ENCODE measurements at places on chromosomes 12 and 14. TPM values are rescaled to one million over a fixed set of nuclear protein-coding genes. Genes with fewer than 3 reads are reported as not detected.
A peak's percentile ranks its signal among the peaks of the same experiment; 100 is the strongest.

Gene CCDC38
- total RNA-seq, result not detected

Gene KCNH3
- 0.05 TPM for total RNA-seq

Gene REP15
- total RNA-seq, result 2.9 TPM

Gene PIWIL1
- not detected for total RNA-seq

Gene FAM90A1
- total RNA-seq, result 0.34 TPM

Gene GARIN6
- total RNA-seq, result not detected

Gene FITM1
- total RNA-seq, result not detected

Gene A2M
- total RNA-seq, result 0.37 TPM

Gene ADCY4
- total RNA-seq, result 0.25 TPM

Gene SPX
- not detected for total RNA-seq

Gene EXOC5
- 102 TPM for total RNA-seq

Gene HOXC9
- total RNA-seq, result 1.5 TPM

Gene CMA1
- total RNA-seq, result not detected

DNA sequence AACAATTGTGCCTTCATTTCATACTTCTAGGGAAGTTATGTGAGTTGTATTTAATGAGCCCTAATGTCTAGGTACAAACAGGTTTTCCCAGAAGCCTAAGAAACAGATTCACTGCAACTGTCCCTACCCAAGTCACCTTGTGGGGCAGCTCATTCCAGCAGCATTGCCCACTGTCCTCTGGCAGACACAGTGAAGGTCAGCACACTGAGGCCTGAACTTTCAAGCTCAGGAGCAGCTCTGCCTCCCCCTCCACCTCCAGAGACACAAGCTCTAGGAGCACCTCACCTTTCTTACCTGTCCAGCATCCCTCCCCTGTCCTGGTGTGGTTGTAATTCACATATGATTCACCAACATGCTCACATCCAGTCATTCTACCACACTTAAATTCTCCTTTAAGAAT, 15.7 kb downstream of the UBE3B start:
- no peak overlapping the region for H3K4me3 ChIP-seq
- DNase-seq, result no peak
- H3K4me1 ChIP-seq, result peaks cover 7% of the 10 kb centered on the region
- peaks cover 17% of the 10 kb centered on the region for H3K36me3 ChIP-seq

DNA sequence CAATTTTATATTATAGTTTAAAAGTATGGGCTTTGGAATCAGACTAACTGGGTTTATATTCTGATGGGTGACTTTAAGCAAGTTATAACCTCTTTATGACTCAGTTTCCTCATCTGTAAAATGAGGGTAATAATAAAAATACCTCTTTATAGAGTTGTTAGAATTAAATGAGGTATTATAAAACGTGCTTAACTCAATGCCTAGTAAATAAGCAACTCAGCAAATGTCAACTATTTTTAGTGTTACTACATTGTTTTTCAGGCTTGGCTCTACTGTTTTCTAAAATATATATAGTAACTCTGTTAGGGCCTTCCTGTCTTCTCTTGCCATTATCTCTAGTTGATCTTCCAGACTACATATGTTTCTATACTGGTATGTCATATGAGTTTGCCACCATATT, 20.5 kb downstream of the VEZT start:
- peaks cover 11% of the 10 kb centered on the region for H3K4me1 ChIP-seq
- H3K4me3 ChIP-seq, result no peak overlapping the region
- no peak for DNase-seq
- peaks cover 1% of the 10 kb centered on the region for H3K27me3 ChIP-seq
- no peak overlapping the region for H3K27ac ChIP-seq

DNA sequence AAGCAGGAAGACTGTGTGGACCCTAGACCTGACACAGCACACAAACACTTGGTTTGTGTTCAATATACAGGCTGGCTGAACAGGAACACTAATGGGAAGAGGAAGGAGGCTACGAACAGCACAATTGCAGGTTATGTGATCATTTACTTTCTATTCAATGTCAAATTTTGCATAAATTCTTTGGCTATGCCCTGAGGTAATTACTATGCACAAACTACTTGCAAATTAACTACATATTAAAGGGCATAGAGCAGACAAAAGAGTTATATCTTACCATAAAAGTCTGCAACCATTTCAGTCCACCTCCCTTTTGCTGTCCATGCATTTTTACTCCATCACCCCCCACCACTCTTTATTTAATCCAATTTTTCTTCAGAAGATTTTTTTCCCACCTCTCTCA, 291.2 kb upstream of the TMTC1 start:
- no peak overlapping the region for H3K4me3 ChIP-seq
- H3K27me3 ChIP-seq, result no peaks in the 10 kb centered on the region
- H3K27ac ChIP-seq, result no peak overlapping the region
- no peak for DNase-seq
- 0 out of 2 replicates have a peak, but pooled peaks cover 5% of the 10 kb centered on the region for H3K36me3 ChIP-seq

DNA sequence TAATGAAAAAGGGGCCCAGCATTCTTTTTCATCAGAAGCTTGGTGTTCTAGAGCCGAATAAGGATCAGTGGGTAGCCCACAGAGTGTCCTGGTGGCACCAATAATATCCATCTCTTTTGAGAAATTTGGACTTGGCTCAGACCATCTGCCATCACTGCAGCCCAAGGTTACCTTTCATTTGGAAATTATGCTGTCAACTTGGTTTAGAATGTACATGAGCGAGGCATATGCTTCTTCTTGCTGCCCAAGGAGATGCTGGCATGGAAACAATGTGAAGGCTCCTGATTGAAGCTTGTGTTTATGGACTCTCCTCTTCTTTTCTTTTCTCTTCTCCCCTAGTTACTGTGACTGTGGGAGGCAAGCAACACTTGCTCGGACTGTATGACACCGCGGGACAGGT, 50.0 kb downstream of the GPHB5 start:
- DNase-seq, result no peak
- no peaks in the 10 kb centered on the region for H3K27me3 ChIP-seq
- no peak overlapping the region for H3K27ac ChIP-seq
- no peak overlapping the region for H3K4me3 ChIP-seq
- H3K36me3 ChIP-seq, result no peaks in the 10 kb centered on the region

- peaks cover 2% of the 10 kb centered on the region for H3K27me3 ChIP-seq
- H3K4me1 ChIP-seq, result no peaks in the 10 kb centered on the region
- H3K4me3 ChIP-seq, result no peak overlapping the region
- DNase-seq, result no peak
- no peaks in the 10 kb centered on the region for H3K36me3 ChIP-seq
Measured at GRCh38 chr12:7748852-7749251, 1.7 kb upstream of the CLEC4C start.

- H3K27me3 ChIP-seq, result peaks cover 56% of the 10 kb centered on the region
- 0 out of 2 replicates have a peak, but pooled peaks cover 4% of the 10 kb centered on the region for H3K4me1 ChIP-seq
- DNase-seq, result no peak
- no peak overlapping the region for H3K4me3 ChIP-seq
Measured at GRCh38 chr14:100730581-100730980, 3.9 kb downstream of the DLK1 start.

GRCh38 chr14:21825149-21825743, 151.6 kb upstream of the OR4E1 start:
- peaks cover 4% of the 10 kb centered on the region for H3K36me3 ChIP-seq
- H3K4me1 ChIP-seq, result no peaks in the 10 kb centered on the region
- no peak for DNase-seq
- H3K27ac ChIP-seq, result no peak overlapping the region

GRCh38 chr14:94406910-94407309, 18.5 kb upstream of the SERPINA1 start:
- H3K27me3 ChIP-seq, result no peaks in the 10 kb centered on the region
- no peak overlapping the region for H3K4me3 ChIP-seq
- H3K27ac ChIP-seq, result no peak overlapping the region
- H3K4me1 ChIP-seq, result no peaks in the 10 kb centered on the region
- peaks cover 4% of the 10 kb centered on the region for H3K36me3 ChIP-seq
- no peak for DNase-seq

- H3K4me1 ChIP-seq, result peaks cover 37% of the 10 kb centered on the region
- H3K36me3 ChIP-seq, result peaks cover 46% of the 10 kb centered on the region
- H3K27ac ChIP-seq, result no peak overlapping the region
- H3K27me3 ChIP-seq, result no peaks in the 10 kb centered on the region
- H3K4me3 ChIP-seq, result no peak overlapping the region
Measured at GRCh38 chr14:101982621-101983020, 18.2 kb downstream of the DYNC1H1 start.

GRCh38 chr14:21379338-21379737, 4.5 kb downstream of the SUPT16H start:
- no peak overlapping the region for H3K4me3 ChIP-seq
- peaks cover 7% of the 10 kb centered on the region for H3K36me3 ChIP-seq
- H3K27ac ChIP-seq, result no peak overlapping the region
- H3K4me1 ChIP-seq, result peaks cover 33% of the 10 kb centered on the region

DNA sequence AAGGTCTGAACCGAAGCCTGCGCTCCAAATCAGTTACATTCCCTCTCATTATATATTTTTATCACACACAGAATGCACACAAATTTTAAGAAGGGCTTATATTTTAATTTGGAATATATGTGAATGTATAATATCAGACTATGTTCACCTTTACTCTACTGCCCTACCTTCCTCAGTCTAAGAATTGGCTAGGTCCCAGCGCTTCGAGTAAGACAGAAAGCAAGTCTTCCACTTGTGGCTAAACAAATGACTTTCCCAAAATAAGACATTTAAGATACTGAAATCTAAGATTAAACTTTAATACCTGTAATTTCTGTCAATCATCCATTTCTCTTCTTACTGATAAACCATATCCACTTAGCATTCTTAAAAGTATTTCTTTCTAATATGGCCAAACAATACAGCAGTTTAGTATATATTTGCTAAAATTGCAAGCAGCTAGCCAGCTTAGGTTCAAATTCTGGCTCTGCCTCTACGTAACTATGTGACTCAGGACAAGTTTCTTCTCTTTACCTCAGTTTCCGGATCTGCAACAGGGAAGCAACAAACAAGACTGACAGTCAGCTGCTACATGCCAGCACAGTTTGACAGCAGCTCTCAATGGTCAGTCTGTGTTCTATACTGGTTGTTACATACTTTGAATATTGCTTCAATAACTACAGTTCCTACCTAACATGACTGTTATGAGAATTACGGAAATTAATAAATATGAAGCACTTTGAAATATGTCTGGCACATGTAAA, 2.0 kb downstream of the INTS13 start:
- peaks cover 7% of the 10 kb centered on the region for H3K36me3 ChIP-seq
- H3K4me3 ChIP-seq, result peak overlapping the region; percentile 96
- peaks cover 39% of the 10 kb centered on the region for H3K4me1 ChIP-seq

DNA sequence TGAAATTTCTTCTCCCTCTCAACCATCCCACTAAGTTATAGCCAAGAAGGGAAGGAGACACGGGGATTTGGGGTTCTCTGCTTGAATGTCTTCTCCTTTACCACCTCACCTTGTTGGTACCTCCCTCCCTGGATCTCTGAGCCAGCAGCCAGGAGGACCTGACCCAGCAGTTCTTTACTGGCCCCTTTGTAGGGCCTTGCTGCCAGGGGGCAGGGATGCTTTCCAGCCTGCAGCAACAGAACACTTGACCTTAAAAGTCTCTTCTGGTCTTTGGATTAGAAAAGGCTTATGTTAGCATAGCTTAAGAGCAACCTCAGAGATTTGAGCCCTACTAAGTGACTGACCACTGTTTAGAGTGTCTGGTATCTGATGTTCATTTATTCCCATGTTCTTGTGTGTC, 10.4 kb downstream of the MLEC start:
- peaks cover 53% of the 10 kb centered on the region for H3K36me3 ChIP-seq
- H3K27ac ChIP-seq, result no peak overlapping the region
- no peak overlapping the region for H3K4me3 ChIP-seq
- peaks cover 12% of the 10 kb centered on the region for H3K4me1 ChIP-seq
- DNase-seq, result no peak
- no peaks in the 10 kb centered on the region for H3K27me3 ChIP-seq

DNA sequence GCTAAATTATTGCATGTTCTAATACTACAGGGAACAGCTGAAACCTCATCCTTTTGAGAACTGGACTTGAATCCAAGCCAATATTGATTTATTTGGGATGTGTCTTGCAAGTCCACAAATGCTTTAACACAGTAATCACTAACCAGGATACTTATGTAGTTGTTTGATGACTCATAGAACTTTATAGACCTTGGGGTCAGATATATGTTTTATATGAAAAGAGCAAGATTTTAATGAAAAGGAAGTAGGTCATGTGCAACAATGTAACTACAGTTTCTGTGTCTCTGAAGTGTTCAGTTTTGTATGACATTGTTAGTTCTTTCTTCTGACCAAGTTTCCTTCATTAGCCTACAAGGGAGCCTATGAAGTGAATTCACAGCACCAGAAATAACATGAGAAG, 352.0 kb downstream of the ZFP36L1 start:
- no peak overlapping the region for H3K4me3 ChIP-seq
- H3K36me3 ChIP-seq, result peaks cover 9% of the 10 kb centered on the region
- DNase-seq, result peak; percentile 7
- H3K4me1 ChIP-seq, result peaks cover 43% of the 10 kb centered on the region
- H3K27ac ChIP-seq, result no peak overlapping the region
- no peaks in the 10 kb centered on the region for H3K27me3 ChIP-seq

DNA sequence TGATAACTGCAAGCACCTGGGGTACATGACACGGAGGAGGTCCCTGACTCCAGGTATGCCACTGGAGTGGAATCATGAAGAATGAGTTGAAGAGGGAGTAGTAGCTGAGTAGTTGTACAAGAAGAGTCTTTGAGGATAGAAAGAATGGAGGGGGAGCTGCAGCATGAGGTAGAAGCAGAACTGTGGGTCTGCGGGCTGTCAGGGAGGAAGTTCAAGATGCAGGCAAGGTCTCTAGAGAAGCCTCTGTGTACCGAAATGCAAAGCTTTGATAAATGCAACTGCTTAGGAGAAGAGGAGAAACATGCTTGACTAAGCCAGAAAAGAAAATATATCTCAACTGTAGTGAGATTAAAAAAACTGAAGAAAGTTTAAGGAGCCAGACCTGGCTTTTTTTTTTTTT, 91.5 kb downstream of the CPNE8 start:
- peaks cover 3% of the 10 kb centered on the region for H3K27me3 ChIP-seq
- no peaks in the 10 kb centered on the region for H3K4me1 ChIP-seq
- no peak overlapping the region for H3K27ac ChIP-seq
- H3K36me3 ChIP-seq, result no peaks in the 10 kb centered on the region

DNA sequence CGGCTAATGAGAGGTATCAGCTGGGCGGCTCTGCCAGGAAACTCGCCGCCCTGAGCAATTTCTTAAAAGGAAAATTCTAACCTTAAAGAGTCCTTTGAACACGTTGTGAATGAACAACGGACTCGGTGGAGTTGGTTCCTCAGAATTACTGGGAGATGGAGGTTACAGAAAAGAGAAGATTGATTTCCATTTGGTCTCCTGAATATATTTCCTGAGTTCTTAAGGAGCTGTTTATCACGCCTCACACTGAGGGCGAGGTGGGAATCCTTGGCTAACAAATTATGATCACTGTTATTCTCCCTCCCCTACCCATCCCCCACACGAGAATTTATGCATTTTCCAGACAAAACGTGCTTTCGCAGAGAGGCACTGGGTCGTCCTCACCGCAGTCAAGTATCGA, 194.5 kb upstream of the C14orf180 start:
- no peak for DNase-seq
- no peaks in the 10 kb centered on the region for H3K4me1 ChIP-seq
- H3K27me3 ChIP-seq, result peaks cover 3% of the 10 kb centered on the region
- H3K4me3 ChIP-seq, result no peak overlapping the region

GRCh38 chr12:116122628-116123027, 154.9 kb downstream of the MED13L start:
- no peak overlapping the region for H3K27ac ChIP-seq
- no peaks in the 10 kb centered on the region for H3K27me3 ChIP-seq
- H3K36me3 ChIP-seq, result peaks cover under 1% of the 10 kb centered on the region
- peaks cover 79% of the 10 kb centered on the region for H3K4me1 ChIP-seq
- H3K4me3 ChIP-seq, result 0 out of 2 replicates have a peak overlapping the region, but pooled peaks have one; percentile 34

GRCh38 chr12:80353254-80353653, 90.8 kb upstream of the PTPRQ start:
- peaks cover 1% of the 10 kb centered on the region for H3K27me3 ChIP-seq
- no peak overlapping the region for H3K4me3 ChIP-seq
- peaks cover 24% of the 10 kb centered on the region for H3K4me1 ChIP-seq
- peak overlapping the region; percentile 43 for H3K27ac ChIP-seq
- peak; percentile 8 for DNase-seq
